ENCODE measurements at places on chromosomes 16 and 17.

DNA sequence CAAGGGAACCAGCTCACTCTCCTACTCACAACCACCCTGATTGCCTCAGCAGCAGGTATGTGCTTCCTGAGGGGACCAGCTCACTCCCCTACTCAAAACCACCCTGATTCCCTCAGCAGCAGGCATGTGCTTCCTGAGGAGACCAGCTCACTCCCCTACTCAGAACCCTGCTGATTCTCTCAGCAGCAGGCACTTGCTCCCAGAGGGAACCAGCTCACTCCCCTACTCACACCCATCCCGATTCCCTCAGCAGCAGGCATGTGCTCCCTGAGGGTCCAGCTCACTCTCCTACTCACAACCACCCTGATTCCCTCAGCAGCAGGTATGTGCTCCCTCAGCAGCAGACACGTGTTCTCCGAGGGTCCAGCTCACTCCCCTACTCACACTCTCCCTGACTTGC, 26.1 kb upstream of the COG7 start:
- no peak for DNase-seq

GRCh38 chr16:80507538-80507937, 33.3 kb upstream of the DYNLRB2 start:
- no peak for DNase-seq

- no peak for DNase-seq
Observed at GRCh38 chr17:34613064-34614019, 34.0 kb downstream of the TMEM132E start.

DNA sequence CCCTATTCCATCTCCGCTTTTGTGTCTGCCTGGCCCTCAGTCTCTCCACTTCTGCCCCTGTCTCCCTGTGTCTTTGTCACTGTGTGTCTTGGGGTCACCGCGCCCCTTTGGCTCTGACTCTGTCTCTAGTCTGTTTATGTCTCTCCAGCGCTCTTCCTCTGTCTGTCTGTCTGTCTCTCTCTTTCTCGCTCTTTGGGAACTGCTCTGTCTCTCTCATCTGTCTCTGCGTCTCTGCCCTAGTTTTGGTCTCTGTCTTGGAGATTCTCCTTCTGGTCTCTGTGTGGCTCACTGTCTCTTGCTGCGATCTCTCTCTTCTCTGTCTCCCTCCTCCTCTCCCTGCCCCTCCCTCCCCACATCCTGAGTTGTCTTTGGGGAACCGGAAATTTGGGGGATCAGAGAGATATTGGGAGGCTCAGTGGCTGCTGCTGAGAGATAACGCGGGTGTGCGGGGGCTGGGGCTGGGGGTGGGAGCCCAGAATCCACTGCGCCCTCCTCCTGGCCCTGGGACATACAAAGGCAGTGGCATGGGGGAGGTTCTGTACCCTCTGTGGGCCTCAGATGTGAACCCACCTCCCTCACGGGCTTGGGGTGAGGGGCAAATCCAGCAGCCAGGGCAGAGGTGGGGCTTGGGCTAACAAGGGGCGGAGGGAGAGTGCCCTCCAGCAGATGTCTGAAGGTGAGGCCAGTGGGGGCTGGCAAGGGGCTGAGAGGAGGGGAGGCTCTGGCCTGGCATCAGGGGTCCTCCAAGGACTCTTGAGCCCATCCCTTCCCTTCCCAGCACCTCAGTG, 24.4 kb downstream of the LAT start:
- DNase-seq: no peak

DNA sequence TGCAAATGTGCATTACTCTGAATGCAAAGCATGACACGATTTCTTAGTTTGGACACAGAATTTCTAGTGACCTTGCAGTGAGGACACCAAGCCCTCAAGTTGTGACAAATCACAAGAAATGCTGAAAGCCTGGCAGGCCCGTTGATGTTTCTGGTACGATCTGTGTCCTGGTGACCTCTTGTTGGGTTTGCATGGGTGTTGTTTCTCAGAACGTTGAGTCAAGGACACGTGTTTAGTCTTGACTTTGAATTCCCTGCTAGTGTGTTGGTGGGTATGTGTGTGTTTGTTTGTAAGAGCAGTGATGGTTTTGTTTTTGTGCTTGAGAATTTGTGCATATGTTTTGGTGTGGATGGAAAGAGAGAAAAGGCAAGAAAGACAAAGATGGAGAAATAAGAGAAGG, 37.8 kb upstream of the MAF start:
- no peak for DNase-seq

DNA sequence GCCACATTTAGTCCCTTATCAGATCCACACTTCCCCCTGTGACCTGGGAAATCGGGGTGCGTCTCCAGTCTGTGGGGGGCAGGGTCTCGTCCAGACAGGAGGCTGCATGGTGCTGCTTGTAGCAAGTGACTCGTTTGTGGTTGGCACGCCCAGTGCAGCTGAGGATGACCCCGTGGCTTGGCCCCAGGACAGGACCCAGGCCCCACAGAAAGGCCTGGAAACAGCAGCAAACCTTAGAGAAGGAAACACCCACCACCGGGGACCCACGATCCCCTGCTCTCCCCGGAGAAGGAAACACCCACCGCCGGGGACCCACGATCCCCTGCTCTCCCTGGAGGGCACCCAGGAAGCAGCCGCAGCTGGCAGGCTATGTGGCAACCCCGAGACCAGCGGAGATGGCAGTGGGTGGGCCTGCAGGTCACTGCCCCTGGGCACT, 8.2 kb upstream of the C16orf95 start:
- DNase-seq: no peak

GRCh38 chr16:84315422-84315821, 20.7 kb downstream of the WFDC1 start:
- DNase-seq: no peak
